Ascending aorta (tissue), 2 donors: ENCODE measurements at places on chromosomes 7 and 10. TPM values are rescaled to one million over a fixed set of nuclear protein-coding genes. Genes with fewer than 3 reads are reported as not detected.
A peak's percentile ranks its signal among the peaks of the same experiment; 100 is the strongest.

DNA sequence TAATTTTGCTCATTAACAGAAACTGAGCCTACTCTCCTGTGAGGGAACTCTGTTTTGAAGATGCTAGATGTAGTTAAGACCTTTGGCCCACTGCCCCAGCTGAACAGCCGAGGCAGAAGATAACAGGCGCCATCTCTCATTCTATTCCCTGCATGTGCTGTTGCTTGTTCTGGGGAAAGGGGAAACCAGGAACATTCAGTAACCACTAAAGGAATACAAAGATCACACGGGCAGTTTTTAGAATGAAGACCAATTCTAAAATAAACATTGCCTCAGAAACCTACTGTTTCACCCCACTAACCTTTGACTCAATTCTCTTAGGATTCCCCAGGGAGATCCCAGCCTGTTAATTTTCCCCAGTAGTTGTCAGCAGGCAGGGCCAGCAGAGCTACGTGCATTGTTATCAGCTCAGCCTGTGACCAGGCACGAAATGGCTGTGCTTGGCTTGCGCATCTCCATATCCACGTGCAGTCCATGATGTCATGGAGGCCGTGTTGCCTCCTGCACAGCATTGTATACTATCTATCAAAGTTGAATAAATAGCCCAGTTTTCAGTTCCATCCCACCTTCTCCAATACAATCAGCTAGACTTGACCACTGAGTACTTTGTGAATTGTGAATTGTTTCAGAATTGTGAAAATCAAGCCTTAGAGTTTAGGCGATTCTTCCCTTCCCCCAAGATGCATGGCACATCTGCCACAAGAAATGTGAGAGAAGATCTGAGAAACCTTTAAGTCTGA lies 36.0 kb downstream of the ANK3 start:
- no peak for DNase-seq
- no peak overlapping the region for H3K4me3 ChIP-seq
- H3K27ac ChIP-seq: no peak overlapping the region
- no peaks in the 10 kb centered on the region for H3K4me1 ChIP-seq
- no peaks in the 10 kb centered on the region for H3K27me3 ChIP-seq
- H3K36me3 ChIP-seq: no peaks in the 10 kb centered on the region

DNA sequence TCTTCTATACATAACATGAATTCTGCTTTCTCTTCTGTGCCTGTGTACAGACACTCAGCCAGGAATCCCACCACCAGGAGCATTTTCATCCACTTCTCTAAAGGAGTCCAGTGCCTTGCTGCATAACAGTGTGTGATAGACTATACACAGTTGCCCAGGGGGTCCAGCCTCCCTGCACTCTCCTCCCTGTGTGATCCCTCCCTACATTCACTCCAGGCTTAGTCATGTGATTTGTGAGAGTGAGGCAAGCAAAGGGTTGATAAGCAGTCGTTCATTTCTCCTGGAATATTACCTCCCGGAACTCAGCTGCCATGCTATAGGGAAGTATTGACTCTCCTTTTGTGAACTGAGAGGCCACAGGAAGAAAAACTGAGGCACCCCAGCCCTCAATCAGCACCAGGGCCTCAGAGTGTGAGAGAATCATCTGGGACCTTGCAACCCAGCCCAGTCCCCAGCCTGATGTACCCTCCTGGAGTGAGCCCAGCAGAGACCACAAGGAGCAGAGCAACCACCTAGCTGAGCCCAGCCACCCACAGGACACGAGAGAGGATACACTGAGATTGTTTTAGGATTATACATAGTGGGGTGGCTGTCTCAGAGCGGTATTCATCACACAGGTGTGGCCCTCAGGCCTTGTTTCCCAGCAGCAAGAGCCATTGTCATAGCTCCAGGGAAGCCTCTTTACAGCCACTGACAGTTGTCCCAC lies 45.0 kb upstream of the EEPD1 start:
- H3K4me1 ChIP-seq: no peaks in the 10 kb centered on the region
- H3K4me3 ChIP-seq: no peak overlapping the region
- H3K27me3 ChIP-seq: no peaks in the 10 kb centered on the region
- H3K36me3 ChIP-seq: no peaks in the 10 kb centered on the region

Gene SPDYE16
- total RNA-seq: not detected

DNA sequence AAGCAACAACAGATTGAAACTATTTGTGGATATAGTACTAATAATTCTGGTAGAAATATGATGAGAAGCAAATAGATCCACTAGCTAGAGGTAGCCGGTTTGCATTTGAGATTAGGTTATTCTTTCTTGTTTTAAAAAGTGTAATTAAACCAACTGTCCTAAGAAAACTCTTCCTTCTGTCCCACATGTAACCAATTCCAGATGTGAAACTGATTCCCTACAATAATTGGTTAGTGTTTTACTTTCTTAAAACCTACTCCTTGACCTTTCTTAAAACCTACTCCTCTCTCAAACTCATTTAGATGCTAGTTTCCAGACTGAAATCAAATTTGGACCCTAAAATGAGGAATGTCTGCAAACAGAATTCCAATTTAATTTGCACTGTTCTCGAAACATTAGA lies 521.5 kb downstream of the SUGCT start:
- H3K4me1 ChIP-seq: peaks cover 13% of the 10 kb centered on the region
- no peak overlapping the region for H3K27ac ChIP-seq
- H3K27me3 ChIP-seq: no peaks in the 10 kb centered on the region

GRCh38 chr7:101442426-101443070 lies 79.9 kb downstream of the COL26A1 start:
- H3K27me3 ChIP-seq: no peaks in the 10 kb centered on the region
- peak overlapping the region; percentile 5 for H3K4me3 ChIP-seq
- H3K36me3 ChIP-seq: no peaks in the 10 kb centered on the region
- H3K4me1 ChIP-seq: no peaks in the 10 kb centered on the region
- no peak overlapping the region for H3K27ac ChIP-seq

Gene TRDMT1
- 5.7 TPM for total RNA-seq

GRCh38 chr7:37990337-37990736 lies 69.9 kb downstream of the EPDR1 start:
- H3K4me3 ChIP-seq: no peak overlapping the region
- no peaks in the 10 kb centered on the region for H3K27me3 ChIP-seq
- H3K4me1 ChIP-seq: no peaks in the 10 kb centered on the region
- DNase-seq: no peak
- H3K36me3 ChIP-seq: no peaks in the 10 kb centered on the region

DNA sequence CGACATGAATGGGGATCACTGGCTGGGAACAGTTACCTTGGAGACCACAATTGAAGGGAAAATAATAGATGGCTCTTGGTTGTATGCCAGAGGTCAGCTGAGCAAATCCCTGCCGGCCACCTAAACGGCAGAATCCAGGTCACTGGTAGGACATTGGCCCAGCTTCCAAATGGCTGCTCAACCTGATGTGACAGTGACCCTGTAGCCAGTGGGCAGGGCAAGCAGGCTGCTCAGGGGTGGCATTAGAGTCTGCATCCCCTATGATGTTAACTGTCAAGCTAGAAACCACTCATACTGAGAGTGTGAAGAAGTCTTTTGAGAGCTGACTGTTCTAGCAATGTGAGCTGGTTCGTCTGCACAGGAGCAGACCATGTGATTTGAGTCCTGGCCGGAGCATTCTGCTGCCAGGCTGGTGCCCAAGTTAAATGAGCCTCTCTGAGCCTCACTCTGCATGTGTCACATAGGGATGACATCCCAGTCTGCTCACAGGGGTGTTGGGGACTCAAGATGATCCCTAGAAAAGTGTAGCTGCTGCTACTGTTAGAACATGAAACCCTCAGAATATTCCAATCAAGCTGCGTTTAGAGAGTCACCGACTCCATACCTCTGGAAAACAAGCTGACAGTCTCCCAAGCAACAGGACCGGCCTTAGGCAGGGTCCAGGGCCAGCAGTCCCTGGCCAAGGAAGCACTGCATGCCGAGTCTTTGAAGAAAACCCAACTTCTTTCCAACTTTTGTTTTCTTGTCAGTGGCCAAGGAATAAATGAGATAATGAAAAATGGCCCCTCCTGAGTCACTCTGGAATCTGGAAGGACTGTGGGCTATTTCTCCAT lies 69.7 kb downstream of the VWA2 start:
- peak overlapping the region; percentile 53 for H3K27ac ChIP-seq
- H3K4me1 ChIP-seq: no peaks in the 10 kb centered on the region
- no peaks in the 10 kb centered on the region for H3K27me3 ChIP-seq
- no peak for DNase-seq
- no peak overlapping the region for H3K4me3 ChIP-seq

GRCh38 chr7:12985752-12986151 lies 298.3 kb downstream of the ARL4A start:
- DNase-seq: no peak
- H3K4me1 ChIP-seq: no peaks in the 10 kb centered on the region
- no peaks in the 10 kb centered on the region for H3K36me3 ChIP-seq

GRCh38 chr10:49285232-49285631 lies 13.7 kb upstream of the C10orf71 start:
- H3K4me1 ChIP-seq: no peaks in the 10 kb centered on the region
- H3K27me3 ChIP-seq: no peaks in the 10 kb centered on the region
- no peak for DNase-seq
- H3K27ac ChIP-seq: no peak overlapping the region
- no peak overlapping the region for H3K4me3 ChIP-seq
- H3K36me3 ChIP-seq: no peaks in the 10 kb centered on the region

DNA sequence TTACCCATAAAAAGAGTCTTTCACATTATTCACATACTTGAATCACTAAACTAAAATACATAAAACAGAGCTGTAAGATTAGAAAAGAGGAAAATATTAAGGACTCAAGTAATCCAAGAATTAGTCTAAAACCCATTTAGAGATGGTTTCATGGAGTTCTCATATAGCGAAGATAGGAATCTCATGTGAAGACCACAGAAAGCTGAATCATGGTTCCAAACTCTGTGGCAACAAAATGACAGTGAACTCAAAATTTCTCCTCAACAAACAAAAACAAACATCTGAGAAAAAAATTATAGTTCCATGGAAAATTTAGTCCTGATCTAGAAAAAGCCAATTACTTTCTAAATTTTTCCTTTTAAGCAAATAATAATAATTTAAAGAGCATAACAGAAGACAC lies 34.6 kb downstream of the BAZ1B start:
- no peak for DNase-seq
- peaks cover 77% of the 10 kb centered on the region for H3K36me3 ChIP-seq

DNA sequence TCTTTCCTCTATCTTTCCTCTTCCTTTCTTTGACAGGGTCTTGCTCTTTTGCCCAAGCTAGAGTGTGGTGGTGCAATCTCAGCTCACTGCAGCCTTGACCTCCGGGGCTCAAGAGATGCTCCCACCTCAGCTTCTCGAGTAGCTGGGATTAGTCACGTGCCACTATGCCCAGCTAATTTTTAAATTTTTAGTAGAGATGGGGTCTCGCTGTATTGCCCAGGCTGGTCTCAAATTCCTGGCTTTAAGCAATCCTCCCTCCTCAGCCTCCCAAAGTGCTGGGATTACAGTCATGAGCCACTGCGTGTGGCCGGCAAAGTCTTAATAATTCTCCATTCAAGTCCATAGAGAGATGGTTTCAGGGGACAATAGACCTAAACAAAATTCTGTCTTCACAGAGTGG lies 40.2 kb downstream of the COL26A1 start:
- no peaks in the 10 kb centered on the region for H3K4me1 ChIP-seq
- no peak overlapping the region for H3K4me3 ChIP-seq
- H3K27me3 ChIP-seq: no peaks in the 10 kb centered on the region
- no peak overlapping the region for H3K27ac ChIP-seq
- no peak for DNase-seq

- H3K4me3 ChIP-seq: no peak overlapping the region
- peak; percentile 65 for DNase-seq
- H3K27ac ChIP-seq: no peak overlapping the region
- H3K36me3 ChIP-seq: no peaks in the 10 kb centered on the region
- no peaks in the 10 kb centered on the region for H3K27me3 ChIP-seq
- no peaks in the 10 kb centered on the region for H3K4me1 ChIP-seq
Measured at GRCh38 chr7:128217030-128217805, 23.9 kb upstream of the LEP start.

GRCh38 chr10:102633287-102633686 lies 11.0 kb upstream of the TRIM8 start:
- peak overlapping the region; percentile 88 for H3K27ac ChIP-seq
- no peaks in the 10 kb centered on the region for H3K27me3 ChIP-seq
- no peak for DNase-seq

GRCh38 chr7:36736090-36736898 lies 12.0 kb upstream of the AOAH start:
- H3K4me1 ChIP-seq: no peaks in the 10 kb centered on the region
- no peaks in the 10 kb centered on the region for H3K27me3 ChIP-seq
- H3K27ac ChIP-seq: no peak overlapping the region
- no peak overlapping the region for H3K4me3 ChIP-seq
- no peak for DNase-seq

Gene TRIM24
- 2.3 TPM for total RNA-seq

Gene OGDHL
- total RNA-seq: not detected

Gene ANXA8
- total RNA-seq: not detected

Gene TDRD1
- total RNA-seq: 0.53 TPM

- H3K4me1 ChIP-seq: peaks cover 3% of the 10 kb centered on the region
- DNase-seq: peak; percentile 48
- no peaks in the 10 kb centered on the region for H3K27me3 ChIP-seq
- H3K4me3 ChIP-seq: no peak overlapping the region
- no peak overlapping the region for H3K27ac ChIP-seq
Measured at GRCh38 chr10:132684164-132684891, 101.6 kb downstream of the NKX6-2 start.

DNA sequence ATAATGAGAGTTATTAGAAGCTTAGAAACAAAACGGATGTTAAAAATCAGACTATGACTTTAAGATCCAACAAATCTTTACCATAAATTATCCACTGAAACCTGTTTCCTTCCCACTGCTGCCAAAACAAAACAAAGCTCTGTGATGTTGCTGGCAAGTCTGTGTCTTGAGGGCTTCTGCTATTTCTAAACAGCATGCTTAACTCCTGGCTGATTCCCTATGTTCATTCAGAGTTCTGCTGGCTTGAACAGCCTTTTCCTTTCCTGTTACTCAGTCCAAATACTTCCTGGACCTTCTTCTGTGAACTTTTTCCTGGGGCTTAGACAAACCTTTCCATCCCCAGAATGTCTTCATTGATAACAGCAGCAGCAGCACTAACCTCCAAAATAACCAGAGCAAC lies 448.1 kb downstream of the SORCS1 start:
- no peak overlapping the region for H3K4me3 ChIP-seq
- H3K27me3 ChIP-seq: no peaks in the 10 kb centered on the region
- H3K36me3 ChIP-seq: no peaks in the 10 kb centered on the region
- no peak overlapping the region for H3K27ac ChIP-seq
- DNase-seq: no peak
- H3K4me1 ChIP-seq: no peaks in the 10 kb centered on the region

- no peaks in the 10 kb centered on the region for H3K27me3 ChIP-seq
- peak overlapping the region; percentile 50 for H3K27ac ChIP-seq
- no peaks in the 10 kb centered on the region for H3K4me1 ChIP-seq
- DNase-seq: no peak
Measured at GRCh38 chr10:77157248-77158019, 480.2 kb downstream of the KCNMA1 start.
